NCI-H1694 treated with DMSO at 0.1 percent for 48 hours (cell line): ENCODE measurements at places on chromosomes 7 and 10.

- no peak for DNase-seq
Measured at GRCh38 chr7:41701068-41701941, 1.6 kb downstream of the INHBA start.

GRCh38 chr7:140621401-140622021, 19.1 kb downstream of the DENND2A start:
- DNase-seq = no peak

- DNase-seq = no peak
Measured at GRCh38 chr7:46932676-46933424, 649.1 kb downstream of the TNS3 start.

GRCh38 chr10:104245066-104245632, 9.5 kb upstream of the GSTO1 start:
- no peak for DNase-seq

DNA sequence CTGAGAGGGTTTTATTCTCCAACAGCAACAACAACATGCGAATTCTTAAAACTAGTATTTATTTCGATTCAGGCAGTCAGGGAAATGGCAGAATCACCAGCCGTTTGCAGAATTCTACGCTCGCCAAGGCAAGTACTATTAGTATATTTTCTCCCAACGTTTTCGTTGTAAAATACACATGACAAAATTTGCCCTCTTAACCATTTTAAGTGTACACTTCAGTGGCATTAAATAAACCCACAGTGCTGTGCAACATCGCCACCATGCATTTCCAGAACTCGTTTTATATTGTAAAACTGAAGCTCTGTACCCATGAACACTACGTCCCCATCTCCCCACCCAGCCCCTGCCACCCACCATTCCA, 10.8 kb downstream of the EN2 start:
- DNase-seq = no peak

GRCh38 chr7:135501402-135501801, 8.5 kb downstream of the CNOT4 start:
- DNase-seq = no peak

- no peak for DNase-seq
Measured at GRCh38 chr7:157709531-157710251, 372.9 kb downstream of the DNAJB6 start.

DNA sequence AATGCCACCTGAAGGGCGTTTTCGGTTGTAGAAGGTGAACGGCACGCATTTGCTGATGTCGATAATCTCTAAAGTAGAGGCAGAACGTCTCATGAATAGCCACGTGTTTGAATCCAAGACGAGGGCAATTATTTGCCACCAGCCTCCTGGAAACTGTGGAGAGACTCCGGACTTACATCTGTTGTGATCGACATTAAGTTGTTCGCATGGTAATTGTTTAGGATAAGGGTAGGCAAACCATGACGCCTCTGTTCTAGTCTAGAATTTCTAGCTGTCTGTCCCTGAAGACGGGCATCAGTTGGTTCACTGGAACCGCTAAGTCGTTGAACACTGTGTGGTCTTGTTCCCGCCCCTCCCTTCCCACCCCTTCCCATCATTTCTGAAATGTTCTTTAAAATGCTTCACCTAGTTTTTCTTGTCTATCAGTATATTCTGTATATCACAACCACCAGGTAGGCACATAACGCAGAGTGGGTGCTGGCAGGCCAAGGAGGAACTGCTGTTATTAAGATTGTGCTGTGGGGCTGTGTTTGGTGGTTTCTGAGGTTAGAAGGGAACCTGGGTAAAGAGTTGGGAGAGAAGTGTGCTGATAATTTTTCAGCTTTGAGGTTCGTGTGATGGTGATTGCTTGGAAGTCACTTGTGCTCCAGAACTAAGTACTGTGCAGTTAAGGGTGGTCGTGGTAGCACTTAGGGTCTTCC, 1.2 kb downstream of the UBE3C start:
- no peak for DNase-seq

- no peak for DNase-seq
Measured at GRCh38 chr7:125025620-125026019, 96.0 kb upstream of the POT1 start.

GRCh38 chr7:50614721-50615518, 49.7 kb upstream of the DDC start:
- DNase-seq = peak; percentile 6

GRCh38 chr7:92609921-92610518, 19.8 kb upstream of the FAM133B start:
- peak; percentile 15 for DNase-seq

DNA sequence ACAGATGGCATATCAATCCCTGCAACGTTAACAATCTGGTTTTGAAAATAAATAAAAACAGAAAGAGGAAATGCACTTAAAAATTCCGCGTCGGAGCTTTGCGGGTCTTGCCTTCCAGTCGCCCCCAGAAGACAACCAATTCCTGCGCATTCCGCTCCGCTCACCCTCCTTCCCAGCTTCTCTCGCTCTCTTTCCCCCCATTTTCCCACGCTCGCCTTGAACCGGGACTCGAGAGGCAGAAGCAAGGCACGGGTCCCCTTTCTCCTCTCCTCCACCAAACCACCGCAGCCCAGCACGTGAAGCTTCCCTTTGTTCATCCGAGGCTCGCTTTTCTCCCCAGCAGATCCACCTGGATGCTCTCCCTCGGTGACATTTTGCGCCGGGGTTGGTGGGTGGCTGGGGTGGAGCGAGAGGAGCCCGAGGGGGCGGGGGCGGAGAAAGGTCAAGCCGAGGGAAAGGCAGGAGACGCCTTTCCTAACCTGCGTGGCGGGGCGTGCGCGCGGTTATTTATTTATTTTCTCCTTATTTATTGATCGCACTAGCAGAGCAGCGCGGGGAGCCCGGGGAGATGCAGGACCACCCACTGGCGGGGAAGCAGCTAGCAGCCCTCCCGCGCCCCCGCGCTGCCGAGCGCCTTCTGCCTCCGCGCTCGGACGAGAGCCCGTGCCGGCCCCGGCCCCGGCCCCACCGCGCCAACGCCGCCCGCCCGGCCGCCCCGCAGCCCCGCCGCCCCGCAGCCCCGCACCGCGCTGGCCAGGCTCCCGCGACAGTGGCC, at the start of gene KCND2:
Gene KCND2, plus strand, starts transcription at position 475 of the 775 bp plus-strand sequence.
- peak; percentile 39 for DNase-seq

GRCh38 chr7:40990841-40991240, 712.0 kb downstream of the INHBA start:
- DNase-seq = no peak

DNA sequence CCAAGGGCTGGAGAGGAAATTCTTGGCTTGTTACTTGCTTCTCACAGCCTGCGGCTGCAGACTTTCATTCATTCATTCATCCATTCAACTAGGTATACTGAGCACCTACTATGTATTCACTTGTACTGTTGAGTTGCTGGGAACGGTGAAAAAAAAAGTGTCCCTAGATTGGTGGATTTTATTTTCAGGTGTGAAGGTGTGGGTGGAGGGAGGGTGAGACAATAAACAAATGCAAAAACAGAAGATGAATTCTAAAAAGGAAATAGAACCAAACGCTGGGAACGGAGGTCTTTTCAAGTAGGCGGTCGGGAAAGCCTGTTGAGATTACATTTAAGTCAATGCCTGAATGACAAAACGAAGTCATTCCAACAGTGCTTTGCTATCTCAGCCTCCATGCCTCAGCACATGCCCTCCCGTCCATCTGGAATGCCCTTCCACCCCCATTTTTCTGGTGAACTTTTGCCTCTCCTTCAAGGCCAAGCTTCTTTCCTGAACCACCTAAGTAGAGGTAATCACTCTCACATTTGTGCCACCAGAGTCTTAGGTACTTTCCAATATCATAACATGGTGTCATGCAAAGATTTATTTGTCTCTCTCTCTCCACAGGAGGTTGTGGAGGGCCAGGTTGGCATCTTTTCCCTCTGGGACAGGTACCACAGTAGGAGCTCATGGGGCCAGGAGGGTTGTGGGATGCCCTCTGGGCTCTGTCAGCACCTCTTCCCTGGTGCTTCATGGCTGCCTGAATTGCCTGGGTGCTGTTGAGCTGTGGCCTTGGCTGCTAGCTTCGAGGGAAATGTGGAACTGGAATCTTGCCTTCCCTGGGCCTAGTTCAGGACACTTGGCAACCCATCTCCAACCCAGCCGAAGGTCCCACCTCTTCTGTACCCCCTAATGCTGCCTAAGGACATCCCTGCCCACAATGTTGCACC, 5.5 kb downstream of the NKX2-3 start:
- DNase-seq = no peak
